Stimulated activated naive B cell treated with anti-CD40 and anti-IgM and Interleukin-4, amounts not matched to agents 10 μg/mL and 1 μg/mL and 100 μg/mL, for 72 hours (primary cell): ENCODE measurements at places on chromosomes 11 and 22.

DNA sequence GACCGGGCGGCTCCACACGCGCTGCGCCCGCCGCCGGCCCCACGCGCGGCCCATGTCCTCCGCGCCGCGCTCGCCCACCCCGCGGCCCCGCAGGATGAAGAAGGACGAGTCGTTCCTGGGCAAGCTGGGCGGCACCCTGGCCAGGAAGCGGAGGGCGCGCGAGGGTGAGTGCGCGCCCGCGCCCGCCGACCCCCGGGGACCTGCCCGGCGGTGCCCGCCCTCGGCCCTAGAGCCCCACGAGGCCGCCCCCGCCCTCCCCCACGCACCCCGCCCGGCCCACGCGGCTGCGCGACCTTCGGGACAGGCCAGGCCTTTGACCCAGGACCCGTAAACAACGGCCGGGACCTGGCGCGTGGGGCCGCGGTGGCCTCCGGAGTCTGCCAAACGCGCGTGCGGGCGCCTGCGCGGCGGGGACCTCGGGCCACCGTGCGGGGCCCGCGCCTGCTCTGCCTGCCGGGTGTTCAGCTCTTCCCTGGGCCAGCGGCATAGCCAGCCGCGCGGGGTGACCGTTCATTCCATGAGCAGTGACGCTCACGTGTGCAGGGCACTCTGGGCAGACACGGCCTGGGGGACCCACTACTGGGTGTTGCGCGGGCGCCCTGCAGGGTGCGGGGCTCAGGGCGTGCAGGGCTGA, at the start of gene PARVB:
TSS of gene PARVB (plus strand) at position 15 of the 634 bp plus-strand sequence. CDS start at position 53, 38 bp downstream.
- H3K4me3 ChIP-seq: peak within 1 kb of the TSS; percentile 89
- H3K4me1 ChIP-seq: peaks cover 63% of the 10 kb centered on the region
- no peaks in the 10 kb centered on the region for H3K27me3 ChIP-seq
- peak; percentile 34 for DNase-seq
- peaks cover 40% of the 10 kb centered on the region for H3K36me3 ChIP-seq
- peak within 1 kb of the TSS; percentile 100 for H3K27ac ChIP-seq

DNA sequence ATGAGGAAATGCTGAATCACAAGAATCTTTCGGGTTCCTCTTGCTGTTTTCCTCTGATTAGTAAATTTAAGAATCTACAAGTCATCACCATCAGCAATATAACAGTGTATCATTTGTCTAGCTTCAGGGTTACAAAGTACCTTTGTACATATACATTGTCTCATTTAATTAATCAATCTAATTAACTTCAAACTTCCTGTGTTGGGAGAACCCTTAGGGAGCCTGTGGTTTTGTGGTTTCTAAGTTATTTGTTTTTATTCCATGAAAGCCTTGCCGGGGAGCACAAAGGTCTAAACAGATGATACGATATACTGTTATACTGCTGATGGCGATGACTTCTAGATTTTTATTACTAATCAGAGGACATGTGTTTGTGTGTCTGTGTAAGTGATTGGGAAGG, 41.0 kb downstream of the TIMP3 start:
- H3K27ac ChIP-seq: no peak overlapping the region
- H3K4me1 ChIP-seq: no peaks in the 10 kb centered on the region
- DNase-seq: no peak
- no peak overlapping the region for H3K4me3 ChIP-seq
- H3K27me3 ChIP-seq: peaks cover 28% of the 10 kb centered on the region

- peaks cover 51% of the 10 kb centered on the region for H3K36me3 ChIP-seq
- DNase-seq: no peak
- H3K27me3 ChIP-seq: no peaks in the 10 kb centered on the region
- peak overlapping the region; percentile 43 for H3K4me3 ChIP-seq
Observed at GRCh38 chr22:44049486-44050231, 25.6 kb downstream of the PARVB start.

GRCh38 chr11:13745165-13745564, 76.7 kb downstream of the FAR1 start:
- H3K27ac ChIP-seq: no peak overlapping the region
- H3K27me3 ChIP-seq: peaks cover 48% of the 10 kb centered on the region
- no peak for DNase-seq
- no peak overlapping the region for H3K4me3 ChIP-seq

- no peak overlapping the region for H3K4me3 ChIP-seq
- H3K4me1 ChIP-seq: peaks cover 8% of the 10 kb centered on the region
- DNase-seq: no peak
- no peak overlapping the region for H3K27ac ChIP-seq
- H3K36me3 ChIP-seq: peaks cover 32% of the 10 kb centered on the region
Observed at GRCh38 chr11:134250246-134250645, 2.9 kb downstream of the THYN1 start.

DNA sequence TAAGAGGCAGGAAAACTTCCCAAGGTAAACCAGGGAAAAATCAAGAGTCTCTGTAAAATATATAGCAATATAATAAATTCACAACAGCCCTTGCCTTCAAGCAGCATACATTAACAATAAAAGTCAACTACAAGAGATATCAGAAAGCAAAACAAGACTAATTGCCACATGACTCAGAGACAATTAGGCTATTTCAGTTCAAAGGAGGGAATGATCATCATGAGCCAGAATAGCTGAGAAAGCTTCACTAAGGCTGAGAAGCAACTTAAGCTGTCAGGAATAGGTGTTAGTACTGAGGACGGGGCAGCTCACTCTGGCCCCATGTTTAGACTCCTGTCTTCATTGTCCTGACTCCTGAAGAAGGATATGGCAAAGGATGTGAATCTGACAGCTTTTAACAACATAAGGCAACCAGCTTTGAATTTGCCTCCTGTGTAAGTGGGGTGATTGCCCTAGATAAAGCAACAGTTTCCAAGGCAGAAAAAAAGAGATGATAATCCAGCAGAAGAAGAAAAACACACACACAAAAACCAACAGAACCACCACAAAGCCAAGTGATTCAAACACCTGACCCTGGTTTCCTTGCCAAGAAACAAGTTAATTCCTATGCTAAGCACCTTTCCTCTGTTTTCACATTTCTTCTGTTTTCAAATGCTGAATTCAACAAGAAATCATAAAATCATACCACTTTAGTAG, 60.8 kb downstream of the SIK3 start:
- H3K4me1 ChIP-seq: peaks cover 64% of the 10 kb centered on the region
- no peak overlapping the region for H3K27ac ChIP-seq
- DNase-seq: no peak
- no peak overlapping the region for H3K4me3 ChIP-seq
- H3K36me3 ChIP-seq: peaks cover 1% of the 10 kb centered on the region

GRCh38 chr22:31160328-31160978, 471 bp downstream of the RNF185 start:
- H3K27ac ChIP-seq: peak overlapping the region; percentile 93
- peaks cover 9% of the 10 kb centered on the region for H3K36me3 ChIP-seq
- peak overlapping the region; percentile 97 for H3K4me3 ChIP-seq
- no peaks in the 10 kb centered on the region for H3K27me3 ChIP-seq
- peaks cover 30% of the 10 kb centered on the region for H3K4me1 ChIP-seq

DNA sequence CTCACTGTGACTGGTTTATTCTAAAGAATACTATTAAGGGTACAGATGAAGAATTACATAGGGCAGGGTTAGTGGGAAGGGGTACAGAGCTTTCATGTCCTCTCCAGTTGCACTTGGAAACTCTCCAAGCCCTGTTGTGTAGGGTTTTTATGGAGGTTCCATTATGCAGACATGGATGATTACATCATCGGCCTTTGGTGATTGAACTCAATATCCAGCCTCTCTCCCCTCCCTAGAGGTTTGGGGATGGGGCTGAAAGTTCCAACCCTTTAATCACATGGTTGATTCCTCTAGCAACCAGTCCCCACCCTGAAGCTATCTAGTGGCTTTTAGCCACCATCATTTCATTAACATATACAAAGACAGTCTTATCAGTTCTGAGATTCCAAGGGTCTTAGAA, 472.6 kb downstream of the BUD13 start:
- no peaks in the 10 kb centered on the region for H3K36me3 ChIP-seq
- no peaks in the 10 kb centered on the region for H3K4me1 ChIP-seq
- no peaks in the 10 kb centered on the region for H3K27me3 ChIP-seq
- no peak for DNase-seq

DNA sequence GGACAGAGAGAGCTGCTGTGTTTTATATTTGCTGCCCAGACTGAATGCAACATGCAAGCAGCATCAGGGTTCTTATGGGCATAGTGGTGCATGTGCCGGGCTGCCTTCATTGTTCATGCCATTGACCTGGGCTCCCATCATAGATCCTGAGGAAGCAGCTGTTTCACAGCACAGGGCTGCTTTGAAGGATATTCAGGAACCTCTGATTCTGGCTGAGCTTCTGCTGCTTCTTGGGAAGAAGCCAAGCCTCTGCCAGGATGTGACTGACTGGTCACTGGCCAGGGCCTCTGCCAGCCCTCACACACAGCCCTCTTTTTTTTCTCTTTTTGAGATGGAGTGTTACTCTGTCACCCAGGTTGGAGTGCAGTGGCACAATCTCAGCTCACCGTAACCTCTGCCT, 43.3 kb downstream of the CYB5R2 start:
- H3K4me1 ChIP-seq: no peaks in the 10 kb centered on the region
- H3K27ac ChIP-seq: no peak overlapping the region
- H3K36me3 ChIP-seq: peaks cover 53% of the 10 kb centered on the region
- no peak for DNase-seq

DNA sequence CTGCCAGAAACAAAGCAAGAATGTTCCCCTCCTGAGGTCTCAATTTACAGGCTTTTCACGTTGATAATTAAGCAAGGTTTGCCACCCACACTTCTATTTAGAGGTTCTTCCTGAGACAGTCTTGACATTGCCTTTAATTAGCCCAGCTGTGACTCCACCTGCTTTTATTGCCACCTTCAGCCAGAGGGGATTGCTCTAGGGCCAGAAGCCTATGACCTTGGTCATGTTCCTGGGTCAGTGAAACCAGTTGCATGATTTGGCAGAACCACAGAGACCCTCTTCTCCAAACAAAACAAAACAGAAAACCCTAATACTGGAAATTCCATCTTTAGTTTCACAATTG, 89.8 kb downstream of the APIP start:
- no peak for DNase-seq
- H3K36me3 ChIP-seq: no peaks in the 10 kb centered on the region
- H3K27ac ChIP-seq: no peak overlapping the region
- H3K27me3 ChIP-seq: peaks cover 11% of the 10 kb centered on the region

DNA sequence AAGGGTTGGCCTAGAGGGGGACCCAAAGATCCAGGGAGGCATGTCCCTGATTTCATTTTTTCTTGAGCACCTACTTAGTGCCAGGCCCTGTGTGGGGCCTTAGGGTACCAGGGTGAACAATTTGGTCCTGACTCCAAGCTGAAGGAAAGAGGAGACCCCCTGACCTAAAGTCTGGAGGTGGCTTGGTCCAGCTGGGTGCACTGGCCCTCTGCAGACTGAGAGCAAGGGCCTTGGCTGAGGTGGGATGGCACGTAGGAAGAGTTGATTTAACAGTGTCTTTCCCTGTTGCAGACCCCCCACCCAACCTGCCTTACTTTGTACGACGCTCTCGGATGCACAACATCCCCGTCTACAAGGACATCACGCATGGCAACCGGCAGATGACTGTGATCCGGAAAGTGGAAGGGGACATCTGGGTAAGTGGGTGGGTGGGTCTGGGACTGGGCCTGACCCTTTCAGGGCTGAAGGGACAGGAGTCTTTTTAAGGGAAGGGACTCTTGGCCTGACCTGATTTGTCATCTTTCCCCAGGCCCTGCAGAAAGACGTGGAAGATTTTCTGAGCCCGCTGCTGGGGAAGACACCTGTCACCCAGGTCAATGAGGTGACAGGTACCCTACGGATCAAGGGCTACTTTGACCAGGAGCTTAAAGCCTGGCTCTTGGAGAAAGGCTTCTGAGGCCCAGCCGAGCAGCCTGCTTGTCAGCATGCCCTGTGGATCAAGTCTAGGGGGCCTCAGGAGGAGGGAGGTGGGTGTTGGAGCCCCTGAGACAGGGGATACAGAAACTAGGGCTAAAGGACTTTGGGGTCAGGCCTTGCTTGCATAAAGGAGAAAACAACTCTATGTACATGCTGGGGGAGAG, 3.3 kb downstream of the MRPL49 start:
- no peaks in the 10 kb centered on the region for H3K27me3 ChIP-seq
- H3K27ac ChIP-seq: peak overlapping the region; percentile 5
- H3K36me3 ChIP-seq: peaks cover 73% of the 10 kb centered on the region
